ENCODE measurements at places on chromosomes 7 and 10.

DNA sequence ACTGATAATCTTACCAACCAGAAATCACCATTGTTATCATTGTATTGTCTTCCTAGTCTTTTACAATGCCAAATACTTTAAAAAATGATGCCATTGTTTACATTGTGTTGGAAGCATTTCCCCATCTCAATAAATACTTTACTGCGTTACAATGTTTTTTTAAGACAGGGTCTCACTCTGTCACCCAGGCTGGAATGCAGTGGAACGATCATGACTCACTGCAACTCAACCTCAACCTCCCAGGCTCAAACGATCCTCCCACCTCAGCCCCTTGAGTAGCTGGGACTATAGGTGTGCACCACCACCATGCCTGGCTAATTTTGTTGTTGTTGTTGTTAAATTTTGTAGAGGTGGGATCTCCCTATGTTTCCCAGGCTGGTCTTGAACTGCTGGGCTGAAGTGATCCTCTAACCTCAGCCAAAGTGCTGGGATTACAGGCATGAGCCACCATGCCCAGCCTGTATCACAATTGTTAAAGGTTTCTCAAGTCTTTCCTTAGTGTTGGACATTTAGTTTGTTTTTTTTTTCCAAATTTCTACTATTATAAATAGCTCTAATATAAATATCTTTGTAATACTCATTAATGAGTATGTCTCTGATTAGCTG, 13.5 kb downstream of the LRMDA start:
- DNase-seq = no peak

DNA sequence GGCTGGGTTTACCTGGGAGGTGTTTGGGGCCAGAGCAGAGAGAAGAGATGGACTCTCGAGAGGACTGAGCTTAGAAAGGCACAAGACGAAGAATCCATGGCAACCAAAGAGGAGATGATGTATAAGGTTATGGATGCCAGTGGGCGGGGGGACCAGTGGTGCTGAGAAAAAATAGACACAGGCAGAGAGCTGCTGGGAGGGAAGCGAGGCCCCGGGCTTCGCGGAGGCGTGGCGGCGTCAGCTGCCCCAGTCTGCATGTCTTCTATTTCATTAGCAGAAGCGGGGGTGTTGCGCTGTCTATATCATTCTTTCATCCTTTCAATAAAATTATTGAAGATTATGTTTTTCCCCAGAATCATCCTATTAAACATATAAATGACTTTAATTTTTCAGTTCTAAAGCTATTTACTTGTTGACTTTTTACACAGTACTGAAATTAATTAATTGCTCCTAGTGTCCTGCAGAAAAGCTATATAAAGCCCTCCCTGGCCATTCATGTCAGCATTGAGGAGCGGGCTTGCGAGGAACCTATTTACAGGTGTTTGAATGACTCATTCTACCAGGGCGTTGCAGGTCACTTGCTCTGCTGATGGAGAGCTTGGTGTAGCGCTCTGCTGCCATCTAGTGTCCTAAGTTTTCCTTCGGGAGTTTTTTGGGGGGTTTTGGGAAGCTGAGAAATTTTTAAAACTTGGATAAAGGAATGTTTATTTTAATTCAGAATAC, 42.9 kb upstream of the BHLHA15 start:
- DNase-seq = peak; percentile 22

GRCh38 chr10:71705582-71705981, 14.0 kb downstream of the C10orf105 start:
- no peak for DNase-seq

GRCh38 chr7:70380421-70381015, 751.4 kb upstream of the GALNT17 start:
- no peak for DNase-seq

GRCh38 chr10:86269332-86269731, 97.3 kb downstream of the GRID1 start:
- no peak for DNase-seq

DNA sequence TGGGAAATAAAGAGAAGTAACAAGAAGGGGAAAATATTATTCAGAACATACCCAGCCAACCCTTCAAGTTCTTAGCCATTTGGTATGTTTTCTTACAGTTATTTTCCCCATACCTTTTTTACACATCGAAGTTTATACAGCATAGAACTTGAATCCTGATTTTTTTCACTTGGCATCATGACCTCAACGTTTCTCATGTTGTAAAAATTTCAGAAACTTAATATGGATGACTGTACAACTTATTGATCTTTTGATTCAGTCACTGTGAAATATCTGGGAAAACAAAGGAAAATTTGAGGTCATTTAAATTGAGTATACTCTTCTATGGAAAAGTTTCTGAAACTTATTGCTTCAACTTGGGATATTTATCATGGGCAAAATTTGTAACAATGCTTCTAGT, 103.6 kb upstream of the FAM171A1 start:
- DNase-seq = no peak
